ENCODE measurements at places on chromosomes 16 and 17.

GRCh38 chr16:82302042-82302727, 132.2 kb upstream of the MPHOSPH6 start:
- no peak for DNase-seq

DNA sequence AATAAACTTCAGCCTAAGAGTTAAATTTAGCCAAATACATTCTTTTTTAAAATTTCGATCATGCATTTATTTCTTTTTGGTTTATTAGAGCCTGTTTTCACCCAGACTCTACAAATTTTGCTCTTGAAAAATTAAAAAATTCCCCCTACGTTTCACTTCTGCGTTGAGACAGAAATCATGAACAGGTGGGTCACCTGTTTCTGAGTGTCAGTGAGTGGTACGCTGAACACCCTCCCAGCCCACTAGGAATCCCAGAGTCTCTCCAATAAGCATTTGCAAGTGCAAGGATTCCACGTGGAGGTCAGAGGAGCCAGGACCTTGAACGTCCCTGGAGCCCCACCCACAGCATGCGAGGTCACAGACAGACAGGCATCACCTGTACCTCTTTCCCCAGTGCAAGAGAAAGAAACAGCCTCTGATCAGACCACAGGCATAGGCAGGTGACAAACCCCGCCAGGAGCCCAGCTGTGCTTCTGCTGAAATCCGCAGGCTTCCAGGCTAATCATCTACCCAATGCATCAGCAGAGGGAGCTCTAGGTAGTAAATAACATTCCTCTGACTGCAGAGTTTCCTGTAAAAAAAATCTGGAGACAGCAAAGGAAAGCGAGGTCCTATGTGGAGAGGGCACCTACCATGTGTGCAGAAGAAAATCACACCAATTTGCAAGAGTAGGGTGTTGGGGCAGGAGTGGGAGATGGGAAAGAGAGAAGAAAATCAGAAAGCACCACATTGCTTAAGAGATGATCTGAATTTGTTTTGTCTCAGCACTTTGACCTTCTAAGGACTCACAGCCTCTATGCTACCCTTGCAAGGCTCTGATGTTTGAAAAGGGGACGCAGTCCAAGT, 5.9 kb upstream of the XYLT1 start:
- no peak for DNase-seq

- DNase-seq, result peak; percentile 56
These were observed 516 bp downstream of the CPNE2 start for GRCh38 chr16:57092786-57093411.

GRCh38 chr16:67594956-67595355, 32.6 kb downstream of the CTCF start:
- no peak for DNase-seq

DNA sequence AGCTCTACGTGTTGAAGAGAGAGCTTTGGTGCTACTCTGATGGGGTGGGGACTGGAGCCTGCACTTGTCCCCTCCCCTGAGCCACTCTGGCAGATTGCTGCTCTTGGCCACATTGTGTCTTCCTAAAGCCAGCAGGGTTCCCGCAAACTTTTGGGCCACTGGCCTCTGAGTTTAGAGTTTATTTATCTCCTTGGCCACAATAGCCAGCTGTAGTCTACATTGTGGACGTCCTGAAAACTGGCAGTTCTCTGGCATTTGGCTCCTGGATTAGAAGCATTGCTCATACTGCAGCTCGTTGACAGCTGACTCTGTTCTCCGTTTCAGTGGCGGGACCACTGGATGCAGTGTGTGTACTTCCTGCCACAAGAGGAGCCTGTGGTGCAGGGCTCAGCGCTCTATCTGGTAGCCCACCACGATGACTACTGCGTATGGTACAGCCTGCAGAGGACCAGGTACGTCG, 34.6 kb downstream of the PRMT7 start:
- no peak for DNase-seq

GRCh38 chr17:1110862-1111598, 68.8 kb downstream of the ABR start:
- DNase-seq, result no peak

- no peak for DNase-seq
These were observed 6.4 kb downstream of the YPEL2 start for GRCh38 chr17:59337741-59338299.

GRCh38 chr17:21059761-21060160, 16.9 kb upstream of the USP22 start:
- no peak for DNase-seq

DNA sequence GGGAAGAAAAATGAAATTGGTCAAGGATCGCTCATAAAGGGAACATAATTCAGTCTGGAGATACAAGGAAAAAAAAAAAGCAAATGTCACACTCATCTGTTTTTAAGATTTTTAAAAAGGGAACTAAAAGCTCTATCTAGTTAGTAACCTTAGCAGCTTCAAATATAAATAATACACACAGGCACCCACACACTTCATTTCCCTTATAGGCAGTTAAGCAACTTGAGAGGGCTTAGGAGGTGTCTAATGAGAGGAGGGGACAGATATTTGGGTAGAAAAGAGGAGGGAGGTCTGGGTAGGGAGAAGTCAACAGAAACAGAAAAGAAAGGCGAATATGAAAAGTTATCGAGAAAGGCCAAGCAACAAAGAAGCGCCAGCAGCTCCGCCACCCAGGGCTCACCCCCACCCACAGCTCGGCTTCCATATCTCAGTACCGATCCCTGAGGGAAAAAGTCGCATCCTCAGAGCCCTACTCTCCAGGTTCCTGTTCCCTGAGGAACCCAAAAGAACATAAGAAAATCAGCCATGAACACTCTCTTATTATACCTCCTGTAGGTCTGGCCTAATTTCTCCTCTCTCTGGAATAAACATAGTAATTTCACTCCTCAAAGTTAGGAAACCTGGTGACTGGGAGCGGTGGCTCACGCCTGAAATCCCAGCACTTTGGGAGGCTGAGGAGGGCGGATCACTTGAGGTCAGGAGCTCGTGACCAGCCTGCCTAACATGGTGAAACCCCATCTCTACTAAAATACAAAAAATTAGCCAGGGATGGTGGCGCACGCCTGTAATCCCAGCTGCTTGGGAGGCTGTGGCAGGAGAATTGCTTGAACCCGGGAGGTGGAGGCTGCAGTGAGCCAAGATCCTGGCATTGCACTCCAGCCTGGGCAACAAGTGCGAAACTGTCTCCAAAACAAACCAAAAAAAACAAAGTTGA, 69.6 kb upstream of the RCVRN start:
- DNase-seq, result no peak

DNA sequence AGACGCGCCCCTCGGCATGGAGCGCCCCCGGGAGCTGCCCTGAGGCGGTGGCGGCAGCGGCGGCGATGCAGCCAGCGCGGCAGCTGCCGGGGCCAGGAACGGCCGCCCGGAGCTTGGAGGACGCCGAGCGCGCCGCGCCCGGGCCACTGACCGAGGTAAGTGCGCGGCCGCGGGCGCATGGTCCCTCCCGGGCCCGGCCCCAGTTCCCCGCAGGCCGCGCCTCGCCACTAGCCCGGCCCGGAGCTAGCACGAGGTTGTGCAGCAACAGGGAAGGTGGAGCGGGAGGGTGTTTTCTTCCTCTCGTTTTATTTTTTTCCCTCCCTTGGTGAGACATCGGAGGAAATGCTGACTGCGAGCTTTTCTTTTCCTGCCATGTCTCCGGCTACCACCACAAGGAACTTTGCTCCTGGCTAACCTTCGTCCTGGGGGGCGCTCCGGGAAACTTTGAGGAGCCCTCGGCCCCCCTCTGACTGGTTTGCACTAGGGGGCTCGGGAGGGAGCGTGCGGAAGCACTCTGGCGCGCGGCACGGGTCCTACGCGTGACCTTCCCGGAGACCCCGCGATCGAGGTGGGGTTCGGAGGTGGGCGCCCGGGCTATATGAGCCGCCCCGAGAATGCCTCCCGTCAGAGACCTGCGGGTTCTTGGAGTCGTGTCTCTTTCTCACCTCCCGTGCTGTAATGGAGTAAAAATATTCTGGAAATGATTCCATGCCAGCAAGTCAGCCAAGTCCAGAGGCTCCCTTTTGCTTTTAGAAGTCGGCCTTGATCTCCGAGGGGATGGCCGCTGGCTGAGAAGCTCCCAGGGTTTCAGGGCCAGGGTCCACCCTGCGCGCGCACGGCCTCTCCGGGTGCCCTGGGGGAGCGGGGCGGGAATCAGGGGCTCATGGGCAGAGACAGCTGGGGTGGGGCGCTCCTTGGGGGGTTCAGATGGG, 868 bp downstream of the KCNJ12 start:
- DNase-seq, result peak; percentile 51

GRCh38 chr17:64103391-64104364, 26.3 kb downstream of the ERN1 start:
- no peak for DNase-seq

DNA sequence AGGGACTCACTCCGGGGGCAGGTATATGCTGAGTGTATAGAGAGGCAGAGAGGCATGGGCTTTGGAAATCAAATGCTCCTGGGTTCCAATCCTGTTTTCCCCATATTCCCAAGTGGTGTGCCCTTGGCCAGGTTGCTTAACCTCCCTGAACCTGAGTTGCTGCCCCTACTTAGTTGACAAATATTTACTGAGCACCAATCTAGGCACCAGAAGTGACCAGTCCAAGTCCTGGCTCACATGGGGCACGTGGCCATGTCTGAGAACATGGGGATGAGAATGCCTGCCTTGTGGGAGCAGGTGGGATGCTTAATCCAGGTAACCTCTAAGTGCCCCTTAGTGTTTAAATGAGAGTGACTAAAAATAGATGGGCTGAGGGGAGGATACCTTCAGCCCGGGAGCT, 4.2 kb downstream of the SOCS3 start:
- DNase-seq, result no peak

GRCh38 chr16:4204521-4204920, 37.4 kb downstream of the SRL start:
- DNase-seq, result no peak

- DNase-seq, result no peak
These were observed 259.5 kb downstream of the IRX3 start for GRCh38 chr16:54027062-54027461.

GRCh38 chr16:66516509-66516807, 33.5 kb downstream of the TK2 start:
- DNase-seq, result no peak

All from NCI-H526 (cell line).